ENCODE measurements at places on chromosomes 4 and X.

DNA sequence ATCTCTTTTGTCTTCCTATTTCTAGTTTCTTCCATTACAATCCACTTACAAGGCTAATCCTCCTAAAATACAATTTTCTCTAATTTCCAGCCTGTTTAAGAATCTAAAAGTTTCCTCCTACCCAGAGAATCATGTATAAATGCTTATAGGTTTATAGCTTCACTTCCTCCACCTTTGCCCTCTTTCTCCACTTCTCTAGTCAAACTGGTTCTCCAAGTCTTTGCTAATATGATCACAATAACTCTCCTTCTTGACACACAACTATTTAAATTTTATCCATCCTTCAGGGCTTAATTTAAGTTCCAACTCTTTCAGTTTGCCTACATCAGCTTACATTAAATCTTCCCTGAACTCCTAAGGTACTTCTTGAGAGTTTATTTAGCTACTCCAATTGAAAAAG lies 69.2 kb downstream of the RPS6KA6 start:
- no peak for DNase-seq

- DNase-seq = peak; percentile 5
Measured at GRCh38 chr4:122450847-122451246, 5.7 kb downstream of the IL2 start.

GRCh38 chr4:82216219-82216618 lies 157.6 kb downstream of the HNRNPD start:
- DNase-seq = no peak

DNA sequence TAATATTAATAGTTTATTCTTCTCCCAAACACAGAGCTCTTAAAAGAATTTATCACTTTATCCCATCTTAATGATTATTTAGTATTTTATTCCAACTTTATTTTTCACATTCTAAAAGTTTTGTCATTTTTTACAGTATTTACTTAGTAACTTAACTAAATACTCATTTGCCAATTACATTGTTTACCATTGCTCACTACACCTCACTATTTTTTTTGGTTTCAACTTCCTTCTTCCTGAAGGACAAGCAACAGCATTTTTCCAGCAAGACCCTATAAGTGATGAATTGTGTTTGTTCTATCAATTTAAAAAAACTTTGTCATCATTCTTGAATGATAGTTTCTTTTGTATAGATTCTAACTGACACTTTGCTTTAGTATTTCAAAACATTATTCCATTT lies 19.4 kb upstream of the SRD5A3 start:
- DNase-seq = no peak

DNA sequence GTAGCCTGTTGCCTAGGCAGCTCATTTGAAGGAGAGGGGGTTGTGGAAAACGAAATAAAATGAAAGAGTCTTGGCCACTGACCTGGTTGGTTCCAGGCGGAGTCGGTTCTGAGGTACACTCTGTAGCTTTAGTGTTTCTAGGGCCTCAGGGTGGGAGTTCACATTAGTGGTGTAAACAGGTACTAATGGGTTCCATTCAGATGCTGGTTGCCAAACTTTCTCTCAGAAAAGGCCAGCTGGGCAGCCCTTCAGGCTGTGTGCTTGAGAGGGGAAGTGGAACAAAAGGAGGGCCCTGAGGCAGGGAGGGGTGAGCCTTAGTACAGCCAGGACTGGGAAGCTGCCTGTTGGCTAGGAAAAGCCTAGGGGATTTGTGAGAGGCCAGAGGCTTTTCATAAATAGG lies 24.8 kb downstream of the NHSL2 start:
- DNase-seq = no peak

DNA sequence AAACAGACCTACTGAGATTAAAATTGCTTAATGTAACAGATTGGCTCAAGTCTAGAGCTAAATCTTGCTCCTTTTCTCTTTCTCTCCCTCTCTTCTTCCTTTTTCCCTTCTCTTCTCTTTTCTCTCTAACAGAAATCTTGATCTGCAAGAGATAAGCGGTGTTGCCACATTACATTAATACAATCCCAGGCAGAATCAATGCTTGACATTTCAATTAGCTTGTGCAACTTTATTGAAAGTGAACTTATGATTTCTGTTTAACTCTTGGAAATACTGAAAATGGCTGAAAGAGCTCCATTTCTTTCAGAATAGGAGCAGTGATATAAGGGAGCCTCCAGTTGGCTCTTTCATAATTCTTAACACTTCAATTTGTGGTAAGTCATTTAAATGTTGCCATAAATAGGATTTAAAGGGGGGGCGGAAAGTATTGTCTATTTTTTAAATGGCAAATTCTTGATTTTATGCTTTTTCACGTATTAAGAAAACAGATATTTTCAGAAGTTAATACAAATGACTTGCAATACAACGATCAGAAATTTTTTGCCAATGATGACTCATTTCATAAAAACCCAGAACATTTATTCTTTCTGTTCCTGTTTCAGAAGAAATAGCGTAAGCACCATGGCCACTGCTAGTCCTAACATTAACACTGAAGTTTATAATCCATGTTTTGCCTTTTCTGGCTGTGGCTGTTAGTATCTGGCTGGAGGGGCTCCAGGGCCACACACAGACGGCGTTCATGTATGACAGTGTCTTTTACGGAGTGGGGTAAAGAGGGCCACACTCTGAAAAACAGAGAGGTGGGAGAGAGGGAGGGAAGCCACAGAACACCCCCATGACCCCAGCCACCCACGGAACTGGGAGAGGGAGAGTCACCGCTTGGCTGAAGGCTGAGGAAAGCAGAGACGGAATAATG lies 115.7 kb upstream of the FAT1 start:
- DNase-seq = peak; percentile 72

GRCh38 chr4:8291701-8292477 lies 22.3 kb downstream of the HTRA3 start:
- DNase-seq = no peak

- no peak for DNase-seq
Measured at GRCh38 chr4:88928852-88929251, 128.1 kb downstream of the FAM13A start.

- no peak for DNase-seq
Measured at GRCh38 chrX:114889481-114889880, 127.9 kb downstream of the IL13RA2 start.

- DNase-seq = peak; percentile 62
Measured at GRCh38 chrX:107118322-107119147, at the start of gene RBM41. Gene RBM41, minus strand, starts transcription at chrX:107118822. Its CDS starts 49 bp downstream, at chrX:107118773.
